CD4-positive, alpha-beta T cell treated with Interleukin-21 for 1 hour (primary cell): ENCODE measurements at places on chromosomes 2 and 18.

DNA sequence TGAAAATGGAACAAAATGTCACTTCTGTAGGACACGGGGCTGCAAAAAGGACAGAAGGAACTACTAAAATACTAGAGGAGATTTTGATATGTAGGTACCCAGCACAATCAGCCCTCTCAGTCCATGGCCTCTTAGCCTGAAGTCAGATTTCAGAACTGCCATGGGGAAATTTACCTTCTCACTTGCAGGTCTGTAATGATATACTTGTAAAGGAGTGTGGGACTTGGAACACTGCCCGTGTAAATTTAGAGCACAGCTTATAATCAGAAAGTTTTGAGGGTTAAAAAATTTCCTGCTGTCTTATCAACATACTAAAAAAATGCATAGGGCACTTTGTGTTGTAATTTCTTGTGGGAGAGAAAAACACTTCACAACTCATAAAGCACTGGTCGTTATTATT lies 60.6 kb downstream of the ZEB2 start:
- no peak for DNase-seq

DNA sequence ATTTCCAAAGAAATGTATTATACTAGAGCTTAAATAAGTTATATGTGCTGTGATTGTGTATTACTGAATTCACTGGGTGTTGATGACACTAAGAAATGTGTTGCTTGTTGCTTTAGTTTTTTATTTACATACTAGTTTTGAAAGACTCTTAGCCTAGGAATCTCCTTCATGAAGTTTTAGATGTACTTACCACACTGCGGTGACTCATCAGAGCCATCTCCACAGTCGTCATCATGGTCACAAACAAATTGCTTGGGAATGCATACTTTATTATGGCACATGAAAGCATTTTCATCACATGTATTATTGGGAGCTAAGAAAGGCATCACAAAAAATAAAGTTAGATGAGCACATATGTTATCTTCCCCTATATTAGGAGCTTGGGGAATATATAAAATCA lies 1624.2 kb downstream of the LRP1B start:
- no peak for DNase-seq

GRCh38 chr2:174158003-174158402 lies 90.3 kb downstream of the OLA1 start:
- DNase-seq: peak; percentile 35

GRCh38 chr2:240431661-240432424 lies 3.6 kb upstream of the GPC1 start:
- DNase-seq: no peak

DNA sequence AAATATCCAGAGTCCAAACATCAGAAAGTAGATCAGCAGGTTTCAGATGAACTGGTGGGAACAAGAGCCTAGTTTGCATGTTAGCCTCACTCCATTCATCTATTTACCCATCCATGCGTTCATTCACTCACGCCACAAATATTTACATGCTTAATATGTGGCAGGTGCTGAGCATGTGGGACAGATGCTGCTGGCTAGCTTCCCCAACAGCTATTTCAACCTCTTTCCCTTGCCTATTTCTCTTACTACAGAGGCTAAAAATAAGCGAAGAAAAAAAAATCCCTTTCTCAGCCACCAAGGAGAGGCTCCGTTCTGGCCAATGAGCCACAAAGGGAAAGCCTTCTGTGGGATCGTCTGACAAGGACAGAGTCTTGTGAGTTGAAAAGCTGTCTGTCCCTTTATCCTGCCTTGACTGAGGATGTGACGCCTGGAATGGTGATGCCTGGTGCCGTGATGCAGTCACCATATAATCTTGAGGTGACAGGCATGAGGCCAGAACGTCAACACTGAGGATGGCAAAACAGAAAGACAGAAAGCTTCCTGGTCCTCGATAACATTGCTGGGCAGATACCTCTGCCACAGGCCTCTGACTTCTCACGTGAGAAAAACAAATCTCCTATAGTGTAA lies 78.2 kb downstream of the KCTD1 start:
- DNase-seq: no peak

GRCh38 chr2:35871672-35872071 lies 483.9 kb upstream of the CRIM1 start:
- DNase-seq: no peak

DNA sequence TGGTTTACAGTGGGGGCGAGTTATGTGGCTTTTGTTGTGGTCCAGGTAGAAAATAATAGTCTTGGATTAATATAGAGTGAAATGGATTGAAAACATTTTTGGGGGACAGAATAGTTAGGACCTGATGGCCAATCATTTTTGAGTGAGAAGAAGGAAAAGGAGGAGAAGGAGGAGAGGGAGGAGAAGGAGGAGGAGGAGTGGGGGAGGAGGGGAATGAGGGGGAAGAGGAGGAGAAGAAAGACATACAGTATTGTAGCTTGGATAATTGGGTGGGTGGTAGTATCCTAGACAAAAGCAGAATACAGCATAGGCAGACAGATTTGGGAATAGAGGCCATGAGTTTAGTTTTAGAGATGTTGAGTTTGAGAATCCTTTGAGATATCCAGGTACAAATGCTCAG lies 101.6 kb downstream of the GATA6 start:
- no peak for DNase-seq

- DNase-seq: no peak
These were observed 86.7 kb upstream of the RANBP2 start for GRCh38 chr2:108632332-108633160.

GRCh38 chr18:3454365-3455089 lies 4.6 kb downstream of the TGIF1 start:
- DNase-seq: peak; percentile 66

- DNase-seq: peak; percentile 26
These were observed 296.5 kb upstream of the GYPC start for GRCh38 chr2:126359494-126359893.

GRCh38 chr2:69918401-69918800 lies 3.5 kb downstream of the MXD1 start:
- DNase-seq: no peak

DNA sequence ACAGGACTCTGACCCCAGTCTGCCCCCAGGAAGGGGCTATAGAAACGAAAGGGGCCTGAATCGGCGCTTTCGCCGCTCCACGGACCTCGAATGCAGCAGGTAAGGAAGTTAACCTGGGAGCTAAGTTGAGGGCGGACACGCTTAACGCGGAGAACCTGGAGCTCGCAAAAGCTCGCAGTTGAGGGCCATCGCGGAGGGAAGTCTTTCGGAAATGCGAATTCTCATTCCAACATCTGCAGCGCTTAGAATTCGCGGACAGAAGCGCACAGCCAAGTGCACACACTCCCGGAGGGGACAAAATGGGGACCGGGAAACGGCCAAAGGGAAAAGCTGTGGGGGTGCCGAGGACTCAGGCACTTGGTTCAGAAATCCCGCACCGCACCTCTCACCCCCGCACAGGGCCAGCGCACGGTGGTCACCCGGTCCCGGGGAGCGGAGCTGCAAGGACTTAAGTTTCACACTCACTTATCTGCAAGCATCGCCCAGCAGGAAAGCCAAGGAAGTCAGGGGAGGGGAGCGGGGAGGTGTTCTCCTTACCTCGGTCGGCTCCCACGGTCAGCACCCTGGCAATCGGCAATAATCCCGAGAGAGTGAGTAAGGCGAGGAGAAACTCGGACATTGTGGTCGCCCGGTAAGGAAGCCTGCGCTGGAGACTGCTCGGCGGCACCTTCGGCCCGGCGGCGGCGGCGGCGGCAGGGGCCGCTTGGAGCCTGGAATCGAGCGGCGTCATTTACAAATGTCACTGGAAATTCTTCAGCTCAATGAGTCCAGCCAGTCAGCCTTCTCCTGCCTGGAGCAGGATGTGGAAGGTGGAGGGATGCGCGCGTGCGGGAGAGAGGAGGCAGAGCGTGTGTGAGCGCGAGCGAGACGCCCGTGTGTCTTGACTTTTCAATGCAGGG lies 456 bp downstream of the LRP1B start:
- DNase-seq: no peak

DNA sequence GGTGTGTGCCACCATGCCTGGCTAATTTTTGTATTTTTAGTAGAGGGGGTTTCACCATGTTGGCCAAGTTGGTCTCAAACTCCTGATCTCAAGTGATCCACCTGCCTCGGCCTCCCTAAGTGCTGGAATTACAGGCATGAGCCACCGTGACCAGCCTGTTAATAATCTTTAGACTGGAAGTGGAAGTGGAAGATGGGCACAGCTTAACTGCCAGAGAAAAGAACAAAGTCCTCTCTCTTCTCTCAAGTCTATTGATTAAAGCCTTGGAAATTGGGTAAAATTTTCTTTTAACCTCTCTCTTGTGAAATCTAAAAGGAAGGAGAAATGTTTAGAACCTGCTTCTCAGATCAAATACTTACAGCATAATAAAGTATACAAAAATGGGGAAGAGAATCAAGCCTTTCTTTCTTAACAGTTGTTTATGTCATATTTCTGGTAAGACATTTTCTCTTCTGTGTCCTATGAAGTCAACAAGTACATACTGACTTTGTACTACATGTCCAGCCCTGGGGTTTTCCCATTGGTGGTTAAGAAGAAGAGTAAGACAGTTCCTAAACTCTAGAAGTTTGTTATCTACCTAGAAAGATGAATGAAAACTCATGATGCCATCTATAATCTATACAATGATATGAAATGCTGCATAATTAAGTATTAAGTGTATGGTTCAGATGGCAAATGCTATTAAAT lies 4.6 kb downstream of the TMEM169 start:
- DNase-seq: no peak

DNA sequence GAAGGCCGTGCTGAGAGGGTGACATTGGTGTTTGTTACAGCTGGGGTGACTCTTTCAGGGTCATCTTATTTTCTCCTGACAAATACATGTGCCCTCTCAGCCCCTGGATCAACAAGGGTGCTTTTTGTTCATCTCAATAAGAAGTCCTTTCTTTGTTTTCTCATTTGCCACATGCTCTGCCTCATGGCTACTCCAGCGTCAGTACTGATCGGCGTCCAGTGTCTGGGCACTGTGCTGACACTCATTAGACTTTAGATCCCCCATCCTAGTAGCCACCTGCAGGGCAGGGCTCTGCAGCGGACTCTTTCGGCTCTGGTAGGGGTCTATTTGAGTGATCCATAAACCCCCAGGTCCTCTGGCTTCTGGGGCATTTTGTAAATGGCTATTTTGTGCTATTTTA lies 38.4 kb downstream of the NPPC start:
- DNase-seq: no peak

GRCh38 chr18:12858991-12859390 lies 25.0 kb downstream of the PTPN2 start:
- no peak for DNase-seq

DNA sequence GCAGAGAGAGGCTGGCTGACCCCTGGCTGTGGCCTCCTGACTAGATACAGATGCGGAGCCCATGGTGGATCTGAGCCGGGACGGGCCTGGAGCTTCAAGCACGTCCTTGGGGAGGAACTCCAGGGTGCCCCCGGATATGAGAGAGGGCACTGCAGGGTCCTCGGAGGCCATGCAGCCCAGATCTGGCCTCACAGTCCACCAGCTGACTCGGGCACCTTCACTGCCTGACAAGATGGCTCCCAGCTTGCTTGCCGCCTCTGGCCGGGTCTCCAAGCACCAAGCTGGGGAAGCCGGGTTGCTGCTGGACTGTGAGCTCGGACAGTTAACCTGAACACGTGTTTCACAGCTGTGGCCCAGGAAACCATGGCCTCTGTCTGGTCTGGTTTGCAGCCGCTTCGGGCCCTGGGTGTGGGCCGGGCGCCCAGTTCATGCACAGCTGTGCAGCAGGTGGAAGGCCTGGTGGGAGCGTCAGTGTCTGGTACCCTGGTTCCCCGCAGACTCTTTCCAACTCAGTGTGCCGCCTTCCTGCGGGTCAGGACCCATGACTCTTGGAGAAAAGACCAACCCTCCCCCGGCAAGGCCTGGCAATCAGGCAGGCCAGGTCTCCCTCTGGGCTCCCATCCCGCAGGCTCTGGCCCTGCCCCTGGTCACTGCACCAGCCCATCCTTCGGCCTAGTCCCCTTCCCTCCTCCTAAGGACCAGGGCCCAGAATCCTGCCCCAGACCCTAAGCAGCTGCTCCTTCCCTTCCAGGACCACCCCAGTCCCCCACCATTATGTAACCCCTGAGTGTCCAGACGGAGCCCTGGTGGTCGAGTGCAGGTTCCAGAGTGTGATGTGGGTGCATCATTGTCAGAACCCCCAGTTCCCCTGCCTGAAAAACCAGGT lies 74.6 kb upstream of the OTOS start:
- DNase-seq: no peak

DNA sequence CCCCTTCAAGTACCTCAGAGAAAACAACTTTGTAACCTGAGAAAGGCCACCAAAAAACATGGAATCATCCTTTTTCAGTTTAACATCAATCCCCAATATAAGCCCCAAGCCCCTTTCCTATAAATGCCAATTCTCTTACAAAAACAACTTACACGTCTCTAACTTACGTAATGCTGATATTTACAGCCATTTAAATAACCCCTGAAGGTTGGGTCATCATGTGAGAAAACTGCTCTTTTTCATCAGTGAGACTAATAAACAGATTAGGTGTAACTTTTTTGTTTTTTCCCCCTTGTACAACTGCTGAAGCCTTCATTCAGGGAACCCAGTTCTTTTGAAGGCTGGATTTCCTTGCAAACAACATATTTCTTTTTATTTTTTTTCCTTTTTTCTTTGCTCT lies 3.7 kb downstream of the FASTKD1 start:
- no peak for DNase-seq

DNA sequence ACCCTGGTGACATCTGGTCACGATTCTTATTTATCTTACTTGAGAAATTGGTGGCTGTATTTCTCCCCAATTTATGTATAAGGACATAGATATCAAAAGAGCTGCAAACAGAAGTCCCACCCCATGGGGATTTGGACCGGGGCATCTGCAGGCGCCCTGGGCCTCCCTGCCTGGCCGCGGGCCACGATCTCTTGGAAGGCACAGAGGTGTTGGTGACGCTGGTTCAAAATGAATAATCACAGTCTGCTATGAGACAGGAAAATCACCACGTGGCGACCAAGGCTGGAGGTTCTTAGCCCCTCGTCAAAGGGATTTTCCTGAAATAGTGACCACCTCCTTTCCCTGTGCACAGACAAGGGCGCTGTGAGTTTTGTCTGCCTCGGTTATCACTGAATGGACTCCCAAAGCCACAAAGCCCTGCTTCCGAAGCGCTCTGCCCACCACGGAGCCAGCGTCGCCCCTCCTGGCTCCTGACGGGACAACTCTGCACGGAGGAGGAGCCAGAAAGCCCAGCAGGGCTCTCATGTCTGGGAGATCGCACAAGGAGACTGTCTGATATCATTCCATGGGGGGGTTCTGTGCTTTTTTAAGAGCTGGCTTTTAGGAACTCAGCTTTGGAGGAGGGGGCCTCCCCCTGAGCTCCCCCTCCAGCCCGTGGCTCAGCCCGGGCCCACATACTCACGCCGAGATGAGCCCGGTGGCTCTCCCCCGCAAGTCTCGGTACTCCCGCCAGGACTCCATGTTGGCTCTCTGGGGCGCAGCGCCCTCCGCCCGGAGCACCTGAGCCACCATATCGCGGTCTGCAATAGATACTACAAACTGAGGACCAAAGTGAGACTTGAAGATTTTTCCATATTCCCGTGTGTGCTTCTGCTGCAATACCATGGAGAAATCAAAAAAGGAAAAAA lies 14.6 kb downstream of the CYP27C1 start:
- no peak for DNase-seq
